ENCODE measurements at places on chromosomes 13 and 19. TPM values are rescaled to one million over a fixed set of nuclear protein-coding genes. Genes with fewer than 3 reads are reported as not detected.

- DNase-seq: no peak
These were observed 1977.5 kb upstream of the PCDH20 start for GRCh38 chr13:63393112-63393511.

- DNase-seq: no peak
These were observed 11.2 kb downstream of the DKKL1 start for GRCh38 chr19:49374665-49375434.

DNA sequence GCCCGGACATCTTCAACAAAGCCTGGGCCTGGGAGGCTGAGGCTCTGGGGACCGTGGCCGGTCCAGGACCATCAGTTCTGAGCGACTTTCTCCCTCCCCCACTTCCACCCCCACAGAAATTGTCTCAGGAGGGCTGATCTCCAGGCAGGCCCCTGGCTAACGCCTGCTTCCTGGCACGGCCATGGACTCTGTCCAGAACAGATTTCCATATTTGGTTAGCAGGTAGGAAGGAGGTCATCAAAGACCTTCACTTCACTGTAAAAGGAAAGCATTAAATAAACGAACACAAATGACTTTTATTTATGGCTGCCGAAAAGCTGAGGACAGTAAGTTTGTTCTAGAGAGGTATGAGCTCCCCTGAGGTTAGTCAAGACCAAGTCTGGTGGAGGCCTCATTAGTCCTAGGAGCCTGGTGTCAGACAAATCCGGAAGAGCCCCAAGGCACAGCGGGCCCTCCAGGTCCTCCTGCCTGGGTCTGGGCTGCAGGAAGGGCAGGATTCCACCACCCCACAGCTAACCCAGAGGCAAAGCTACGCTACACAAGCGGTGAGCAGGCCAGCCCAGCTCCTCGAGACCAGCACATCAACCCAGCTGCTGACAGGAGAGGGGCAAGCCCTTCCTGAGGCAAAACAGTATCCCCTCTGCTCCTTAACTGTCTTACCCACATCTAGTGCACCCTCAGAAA lies 4.6 kb upstream of the PLPP2 start:
- DNase-seq: no peak

DNA sequence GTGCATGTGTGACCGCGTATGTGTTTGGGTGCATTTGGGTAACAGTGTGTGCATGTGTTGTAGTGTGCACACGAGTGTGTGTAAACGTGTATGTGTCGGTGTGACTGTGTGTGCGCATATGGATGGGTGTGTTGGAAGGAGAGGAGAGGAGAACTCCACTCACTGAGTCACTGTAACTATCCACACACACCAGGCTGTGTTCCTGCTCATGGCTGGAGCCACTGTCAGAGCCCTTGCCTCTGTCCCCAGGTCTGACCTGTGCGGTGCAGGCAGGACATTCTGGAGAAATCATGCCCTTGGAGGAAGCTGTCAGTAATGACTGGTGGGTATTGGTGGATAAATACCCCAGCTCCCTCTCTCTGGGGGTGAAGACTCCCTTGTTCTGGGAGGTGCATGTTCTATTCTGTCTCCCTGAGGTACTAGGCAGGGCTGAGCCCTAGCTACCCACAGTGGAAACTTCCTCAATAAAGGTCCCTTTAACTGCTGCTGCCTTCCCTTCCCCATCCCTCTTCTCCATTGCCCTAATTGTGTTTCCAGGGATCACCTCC lies 48.4 kb downstream of the CYP4F22 start:
- no peak for DNase-seq

- DNase-seq: no peak
These were observed 112.4 kb downstream of the HS6ST3 start for GRCh38 chr13:96202315-96202714.

DNA sequence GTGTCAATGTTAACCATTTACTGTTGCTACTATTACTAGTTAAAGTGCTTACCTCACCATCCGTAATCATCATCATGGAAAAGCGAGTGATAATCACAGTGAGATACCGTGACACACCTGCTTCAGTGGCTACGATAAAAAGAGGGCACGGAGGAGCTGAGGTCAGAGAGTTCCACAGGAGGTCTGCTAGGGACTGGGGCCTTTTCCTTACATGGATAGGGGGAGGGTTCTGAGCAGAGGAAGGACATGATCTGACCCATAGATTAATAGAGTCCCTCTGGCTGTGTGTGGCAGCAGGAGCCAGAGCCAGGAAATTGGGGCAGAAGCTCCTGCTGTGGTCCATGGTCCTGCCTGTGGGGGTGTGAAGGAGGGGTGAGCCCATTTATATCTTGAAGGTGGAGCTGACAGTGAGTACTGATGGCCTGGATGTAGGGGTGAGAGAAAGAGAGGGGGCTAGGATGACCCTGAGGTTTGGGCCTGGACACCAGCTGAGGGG lies 136.7 kb downstream of the SIPA1L3 start:
- no peak for DNase-seq

DNA sequence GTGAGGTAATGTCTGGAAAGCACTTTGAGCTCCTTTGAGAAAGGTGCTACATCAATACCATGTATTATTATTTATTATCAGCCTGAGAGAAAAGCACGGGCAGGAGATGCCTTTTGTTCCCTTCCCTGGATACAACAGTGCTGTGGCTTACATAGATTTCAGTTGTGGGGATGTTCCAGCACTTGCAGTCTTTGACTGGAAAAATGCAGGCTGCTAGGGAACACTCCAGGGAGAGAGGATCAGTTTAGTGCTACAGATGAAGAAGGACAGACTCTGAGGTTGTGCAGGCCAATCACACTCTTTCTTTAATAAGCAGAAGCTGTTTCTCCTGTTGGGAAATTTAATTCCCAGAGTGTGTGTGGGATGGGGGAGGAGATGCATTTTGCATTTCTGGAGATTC lies 94.5 kb upstream of the OBI1 start:
- DNase-seq: no peak

GRCh38 chr13:111114362-111115060 lies 599 bp upstream of the ARHGEF7 start:
- DNase-seq: peak; percentile 76

GRCh38 chr19:28456708-28457320 lies 756.1 kb downstream of the UQCRFS1 start:
- DNase-seq: no peak

The KLK12 gene
- polyA plus RNA-seq: 0.16 TPM

The ZNF790 gene
- polyA plus RNA-seq: 3.0 TPM

The FOSB gene
- polyA plus RNA-seq: 0.42 TPM

The SLC7A10 gene
- polyA plus RNA-seq: not detected

All from spleen (tissue), 13 donors.